Stimulated activated CD4-positive, alpha-beta T cell treated with anti-CD3 and anti-CD28 coated beads, Interleukin-1b, Interleukin-23, amount 100 ng/mL, for 48 hours (primary cell): ENCODE measurements at places on chromosomes 7 and 10.

- DNase-seq, result no peak
Measured at GRCh38 chr7:38222481-38223096, 44.5 kb downstream of the STARD3NL start.

GRCh38 chr7:24913801-24914464 lies 66.0 kb downstream of the OSBPL3 start:
- DNase-seq, result no peak

GRCh38 chr10:71965623-71966022 lies 1.4 kb downstream of the CHST3 start:
- DNase-seq, result no peak

GRCh38 chr10:13632884-13633440 lies 46.2 kb downstream of the PRPF18 start:
- no peak for DNase-seq

DNA sequence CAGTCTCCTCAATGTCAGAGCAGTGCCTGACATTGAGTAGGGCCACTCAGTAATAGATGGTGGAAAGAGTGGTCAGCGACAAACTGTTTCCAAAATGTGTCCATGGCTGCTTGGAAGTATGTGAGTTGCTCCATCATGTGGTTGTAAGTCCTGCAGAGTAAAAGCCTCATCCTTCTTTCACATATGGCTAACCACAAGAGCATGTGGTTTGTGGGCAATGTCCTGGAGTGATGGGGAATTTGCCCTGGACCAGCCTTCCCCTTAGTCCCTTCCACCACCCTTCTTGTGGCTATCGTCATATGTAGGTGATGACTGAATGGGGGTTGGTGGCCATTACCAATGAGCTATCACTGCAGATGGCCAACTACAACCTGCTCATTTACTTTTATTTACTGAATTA lies 33.0 kb upstream of the PLXNA4 start:
- no peak for DNase-seq

GRCh38 chr7:39950473-39951225 lies 593 bp downstream of the CDK13 start:
- peak; percentile 29 for DNase-seq

DNA sequence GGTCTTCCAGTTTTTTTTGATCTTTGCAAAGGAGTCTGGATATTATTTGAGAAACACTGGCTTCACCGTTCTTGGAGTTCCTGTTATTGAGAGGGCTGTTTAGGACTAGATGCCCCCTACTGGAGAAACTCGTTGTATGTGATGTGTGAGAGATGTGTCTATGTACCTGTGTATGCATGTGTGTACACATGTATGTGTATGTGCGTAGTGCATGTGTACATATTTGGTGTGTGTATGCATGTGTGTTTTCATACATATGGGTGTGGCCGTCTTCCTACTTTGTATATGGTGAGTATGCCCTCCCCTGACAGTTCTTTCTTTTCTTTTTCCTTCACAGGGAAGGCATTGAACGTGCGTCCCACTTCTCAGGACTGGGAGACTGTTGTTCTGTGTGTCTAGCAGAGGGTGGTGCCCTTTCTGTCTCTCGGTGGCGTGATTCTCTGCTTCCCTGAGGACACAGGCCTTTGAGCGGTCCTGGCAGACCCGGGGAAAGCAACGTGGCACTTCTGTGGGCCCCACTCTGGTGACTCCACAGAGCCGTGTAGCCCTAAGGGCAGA lies 3.0 kb upstream of the CALHM3 start:
- no peak for DNase-seq

- no peak for DNase-seq
Measured at GRCh38 chr7:79868010-79868409, 266.6 kb upstream of the GNAI1 start.

DNA sequence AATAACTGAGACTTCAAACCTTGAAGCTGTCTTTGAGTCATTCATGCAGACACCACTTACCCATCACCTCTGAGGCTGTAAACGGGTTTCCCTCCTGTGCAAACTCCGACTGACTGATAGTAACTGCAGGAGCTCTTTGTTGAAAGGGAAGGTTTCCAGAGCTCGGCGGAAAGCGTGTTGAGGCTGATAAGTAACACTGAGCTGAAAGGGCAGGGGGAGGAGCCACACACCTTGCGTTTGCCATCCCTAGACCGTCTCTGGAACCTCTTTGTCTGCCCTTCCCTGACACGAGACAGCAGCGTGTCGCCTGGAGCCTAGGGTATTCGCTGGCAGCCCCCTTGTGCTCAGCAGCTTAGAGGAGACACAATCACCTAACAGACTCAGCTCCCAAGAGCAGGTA lies 134.0 kb downstream of the PAXIP1 start:
- no peak for DNase-seq

DNA sequence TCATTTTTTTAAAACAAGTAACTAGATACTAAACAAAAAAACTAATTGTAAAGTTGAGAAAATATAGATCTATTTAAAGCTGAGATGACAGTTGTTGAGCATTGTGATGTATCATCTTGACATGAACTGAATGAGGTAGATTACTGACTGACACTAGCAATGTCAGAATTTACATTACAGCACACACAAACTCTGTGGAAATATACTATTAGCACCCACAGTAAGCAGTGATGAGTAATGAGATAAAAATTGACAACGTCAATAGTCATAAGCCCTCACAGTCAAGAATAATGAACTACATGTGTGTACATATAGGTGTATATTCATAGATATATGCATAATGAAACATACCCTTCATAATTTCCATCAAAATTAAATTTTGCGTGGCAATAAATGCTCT lies 368.4 kb downstream of the TFEC start:
- DNase-seq, result no peak

DNA sequence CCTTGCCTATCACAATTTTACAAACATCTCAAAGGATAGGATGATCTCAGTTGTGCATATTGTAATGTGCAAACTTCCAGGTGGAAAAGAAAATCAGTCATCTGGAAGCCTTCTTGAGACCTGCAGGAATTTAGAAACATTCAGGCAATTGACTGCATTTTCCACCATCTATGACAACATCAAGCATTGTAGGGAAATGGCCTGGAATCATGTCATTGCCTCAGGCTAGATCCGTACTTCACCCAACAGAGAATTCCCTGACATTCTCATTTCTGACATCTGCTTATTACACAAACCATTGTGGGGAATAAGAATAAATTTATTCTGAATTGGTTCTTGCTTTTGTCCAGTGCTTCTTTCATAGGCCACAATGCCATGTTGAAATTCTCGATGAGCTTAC lies 124.9 kb upstream of the NPVF start:
- DNase-seq, result no peak

GRCh38 chr10:69650589-69651261 lies 20.7 kb downstream of the FAM241B start:
- DNase-seq, result no peak

DNA sequence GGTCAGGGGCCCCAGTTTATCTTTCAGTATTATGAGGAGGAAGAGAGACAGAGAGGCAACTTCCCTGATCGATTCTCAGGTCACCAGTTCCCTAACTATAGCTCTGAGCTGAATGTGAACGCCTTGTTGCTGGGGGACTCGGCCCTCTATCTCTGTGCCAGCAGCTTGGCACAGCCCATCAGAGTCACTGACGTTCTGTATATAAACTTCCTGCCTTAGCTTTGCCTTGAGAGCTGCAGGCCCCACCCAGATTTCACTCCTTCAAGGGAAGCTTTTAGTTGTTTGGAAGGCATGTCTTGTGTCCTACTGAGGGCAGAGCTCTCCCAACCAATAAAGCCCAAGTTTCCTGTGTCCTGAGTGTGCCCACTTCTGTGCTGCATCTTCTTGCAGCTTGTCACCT lies 242.5 kb upstream of the PRSS58 start:
- no peak for DNase-seq

DNA sequence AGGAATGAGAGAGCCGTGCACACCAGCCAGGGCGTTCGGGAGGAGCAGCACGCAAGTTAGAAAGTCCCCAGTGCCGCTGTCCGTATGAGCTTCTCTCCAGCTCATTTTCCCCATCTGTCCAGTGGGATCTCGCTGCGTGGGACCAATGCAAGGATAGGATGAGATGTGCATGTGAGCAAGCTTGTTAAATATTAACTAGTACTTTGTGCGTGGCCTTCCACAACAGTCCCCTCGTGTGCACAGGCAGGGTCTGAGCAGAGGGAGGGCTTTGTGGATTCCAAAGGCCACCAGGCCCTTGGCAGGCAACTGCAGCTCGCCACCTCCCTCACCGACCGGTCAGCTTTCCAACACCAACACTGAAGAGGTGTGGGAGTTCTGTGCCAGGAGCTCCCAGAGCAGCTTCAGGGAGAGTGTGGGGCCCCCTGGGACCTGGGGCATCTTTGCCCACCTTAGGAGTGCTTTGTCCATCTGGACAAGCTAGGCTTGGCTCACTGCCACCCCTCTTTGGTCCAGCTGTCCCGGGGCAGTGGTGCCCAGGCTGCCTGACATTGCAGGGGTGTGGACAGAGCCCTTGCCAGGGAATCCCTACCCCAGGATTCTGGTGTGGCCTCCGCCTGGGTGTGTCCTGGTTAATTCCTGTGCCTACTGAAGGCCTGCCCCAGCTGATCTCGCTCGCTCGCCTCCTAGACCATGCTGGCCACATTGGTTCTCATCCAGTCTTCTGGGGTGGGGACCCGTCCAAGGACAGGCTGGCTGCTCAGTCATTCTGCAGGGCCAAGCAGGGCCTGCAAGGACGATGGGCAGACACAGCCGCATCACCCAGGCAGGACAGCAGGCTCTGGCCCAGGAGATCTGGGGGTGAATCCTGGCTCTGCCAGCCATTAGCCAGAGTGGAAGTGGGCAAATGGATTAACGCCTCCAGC lies 5.3 kb downstream of the FAM20C start:
- DNase-seq, result no peak

- no peak for DNase-seq
Measured at GRCh38 chr7:25240340-25240739, 12.1 kb upstream of the NPVF start.

- no peak for DNase-seq
Measured at GRCh38 chr10:98676895-98677294, 230.2 kb upstream of the HPS1 start.

GRCh38 chr10:36194276-36194675 lies 552.2 kb upstream of the FZD8 start:
- no peak for DNase-seq

- DNase-seq, result no peak
Measured at GRCh38 chr7:140607441-140607989, 33.1 kb downstream of the DENND2A start.

DNA sequence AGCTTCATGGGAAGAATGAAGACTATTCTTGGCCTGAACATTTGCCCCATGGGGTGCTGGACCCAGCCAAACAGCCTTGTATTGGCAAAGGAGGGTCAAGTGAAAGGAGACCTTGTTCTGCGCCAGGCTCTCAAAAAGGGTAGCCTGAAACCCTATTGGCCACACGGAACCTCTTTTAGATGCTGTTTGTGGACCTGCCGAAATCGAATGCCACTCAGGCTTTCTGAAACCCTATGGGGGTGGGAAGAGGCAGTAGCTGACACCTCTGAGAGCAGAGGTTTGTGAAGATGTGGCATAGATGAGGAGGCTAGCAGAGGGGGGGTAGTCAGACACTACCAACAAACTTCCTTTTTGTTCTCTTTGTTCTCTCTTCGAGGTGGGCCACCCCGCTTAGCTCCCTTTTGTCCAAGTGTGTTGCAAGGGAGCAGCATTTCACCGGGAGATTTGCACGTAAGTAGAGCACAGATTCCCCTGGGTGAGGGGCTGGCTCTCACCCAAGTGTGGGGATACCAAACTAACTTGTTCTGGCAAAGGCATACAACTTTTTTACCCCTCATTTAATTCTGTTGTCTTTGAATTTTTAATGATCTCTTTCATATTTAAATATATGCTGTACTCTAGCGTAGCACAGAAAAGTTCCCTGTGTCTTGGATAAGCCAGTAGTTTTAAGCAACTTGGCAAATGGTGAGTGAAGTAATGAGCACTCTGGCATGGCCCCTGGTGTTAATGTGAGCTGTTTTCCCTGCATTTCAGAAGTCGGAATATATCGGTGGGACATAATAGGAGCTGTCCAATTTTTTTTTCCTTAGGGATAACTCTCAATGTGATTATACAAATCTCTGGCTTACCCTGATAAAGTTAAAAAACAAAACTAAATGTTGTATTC lies 107.7 kb downstream of the SEPTIN7 start:
- no peak for DNase-seq

GRCh38 chr7:108838198-108838597 lies 268.5 kb downstream of the DNAJB9 start:
- DNase-seq, result no peak

DNA sequence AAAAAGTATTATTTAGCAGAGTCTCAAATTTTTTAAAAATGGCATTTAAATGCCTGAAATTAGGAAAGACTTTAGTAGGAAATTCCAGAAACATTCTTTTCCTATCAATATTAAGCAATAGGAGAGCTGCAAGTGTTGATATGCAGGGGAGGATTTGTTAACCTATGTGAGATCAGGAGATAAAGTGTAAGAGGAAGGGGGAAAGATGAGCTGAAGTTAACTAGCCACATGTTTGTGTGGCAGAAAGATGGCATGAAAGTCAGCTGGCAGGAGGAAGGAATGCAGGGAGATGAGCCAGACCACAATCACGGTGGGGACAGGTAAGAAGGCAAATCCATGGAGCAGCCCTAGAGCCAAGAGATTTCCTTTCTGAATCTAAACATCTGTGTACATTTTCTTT lies 303.6 kb downstream of the MAGI2 start:
- DNase-seq, result no peak

- no peak for DNase-seq
Measured at GRCh38 chr10:58275908-58276307, 6.9 kb downstream of the CISD1 start.

GRCh38 chr7:38862666-38863065 lies 46.3 kb downstream of the VPS41 start:
- DNase-seq, result no peak

DNA sequence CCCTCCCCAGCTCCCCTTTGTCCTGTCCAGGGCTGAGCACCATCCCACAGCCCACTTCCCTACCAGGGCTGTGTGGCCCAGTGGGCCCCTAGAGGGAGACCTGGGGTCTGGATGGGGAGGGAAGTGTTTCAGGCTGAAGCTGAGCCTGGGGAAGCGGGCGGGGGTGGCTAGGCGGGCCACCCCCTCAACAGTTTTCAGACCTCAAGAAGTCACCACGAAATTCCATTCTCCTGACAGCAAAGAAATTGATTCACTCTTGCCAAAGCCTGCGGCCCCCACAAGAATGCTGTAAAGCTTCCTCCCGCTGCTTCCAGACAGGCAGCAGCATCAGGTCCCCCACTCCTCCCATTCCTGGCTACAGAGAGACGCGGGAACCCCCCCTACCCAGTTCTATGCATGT lies 2.5 kb upstream of the LFNG start:
- no peak for DNase-seq
